ENCODE measurements at places on chromosomes 4 and X. TPM values are rescaled to one million over a fixed set of nuclear protein-coding genes. Genes with fewer than 3 reads are reported as not detected.

GRCh38 chr4:118755438-118756226 is 70.4 kb downstream of the METTL14 start:
- H3K4me1 ChIP-seq: peaks cover 10% of the 10 kb centered on the region
- no peak for DNase-seq
- peak overlapping the region; percentile 2 for H3K27ac ChIP-seq

- H3K36me3 ChIP-seq: no peaks in the 10 kb centered on the region
- H3K27me3 ChIP-seq: no peaks in the 10 kb centered on the region
- H3K27ac ChIP-seq: no peak overlapping the region
- peaks cover 9% of the 10 kb centered on the region for H3K4me1 ChIP-seq
- H3K4me3 ChIP-seq: no peak overlapping the region
Observed at GRCh38 chr4:95515589-95515988, 33.2 kb downstream of the UNC5C start.

DNA sequence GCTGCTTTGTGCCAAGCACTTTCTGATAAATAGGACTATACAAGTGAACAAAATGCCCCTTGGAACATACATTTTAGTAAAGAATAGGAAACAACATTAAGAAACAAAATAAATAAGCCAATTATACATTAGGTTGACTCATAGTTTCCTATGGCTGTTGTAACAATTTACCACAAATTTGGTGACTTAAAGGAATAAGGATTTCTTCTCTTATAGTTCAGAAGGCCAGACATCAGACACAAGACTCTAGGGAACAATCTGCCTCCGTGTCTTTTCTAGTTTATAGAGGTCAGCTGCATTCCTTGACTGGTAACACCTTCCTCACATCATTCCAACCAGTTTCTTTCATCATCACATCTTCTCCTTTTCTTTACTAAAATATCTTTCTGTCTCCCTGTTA is 235.9 kb upstream of the PCDH18 start:
- no peak for DNase-seq
- H3K4me1 ChIP-seq: no peaks in the 10 kb centered on the region
- no peaks in the 10 kb centered on the region for H3K36me3 ChIP-seq
- no peak overlapping the region for H3K4me3 ChIP-seq
- H3K27me3 ChIP-seq: no peaks in the 10 kb centered on the region
- H3K27ac ChIP-seq: no peak overlapping the region

GRCh38 chr4:41456559-41457101 is 81.3 kb upstream of the LIMCH1 start:
- no peak overlapping the region for H3K4me3 ChIP-seq
- peaks cover 35% of the 10 kb centered on the region for H3K4me1 ChIP-seq

PNMA6A gene
- 7.1 TPM for total RNA-seq

- H3K27ac ChIP-seq: no peak overlapping the region
- H3K36me3 ChIP-seq: no peaks in the 10 kb centered on the region
- peaks cover 33% of the 10 kb centered on the region for H3K27me3 ChIP-seq
Observed at GRCh38 chr4:185205697-185206342, 2.0 kb upstream of the CFAP97 start.

DNA sequence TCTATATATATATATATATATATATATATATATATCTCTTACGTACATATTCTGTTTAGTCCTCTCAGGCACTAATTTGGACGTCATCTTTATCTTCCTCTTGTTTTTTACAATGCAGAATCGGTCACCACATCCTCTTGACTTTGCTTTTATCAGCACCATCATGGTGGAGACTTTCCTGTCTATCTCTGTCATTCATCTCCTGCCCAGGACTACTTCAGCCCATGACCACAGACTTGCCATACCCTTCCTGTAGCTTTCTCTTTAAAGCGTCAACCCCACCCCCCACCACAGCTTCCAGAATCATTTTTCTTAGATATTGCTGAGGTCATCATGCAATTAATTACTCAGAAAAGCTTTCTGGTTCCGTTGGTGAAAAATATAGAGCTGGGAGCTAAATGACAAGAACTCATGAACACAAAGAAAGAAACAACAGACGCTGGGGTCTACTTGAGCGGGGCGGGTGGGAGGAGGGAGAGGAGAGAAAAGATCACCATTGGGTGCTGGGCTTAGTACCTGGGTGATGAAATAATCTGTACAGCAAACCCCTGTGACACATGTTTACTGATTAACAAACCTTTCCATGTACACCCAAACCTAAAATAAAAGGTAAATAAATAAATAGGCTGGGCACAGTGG is 30.5 kb upstream of the PRKX start:
- no peaks in the 10 kb centered on the region for H3K27me3 ChIP-seq
- no peak overlapping the region for H3K4me3 ChIP-seq
- H3K36me3 ChIP-seq: no peaks in the 10 kb centered on the region
- H3K27ac ChIP-seq: no peak overlapping the region
- H3K4me1 ChIP-seq: no peaks in the 10 kb centered on the region

MAGEA12 gene
- 0.27 TPM for total RNA-seq

DNA sequence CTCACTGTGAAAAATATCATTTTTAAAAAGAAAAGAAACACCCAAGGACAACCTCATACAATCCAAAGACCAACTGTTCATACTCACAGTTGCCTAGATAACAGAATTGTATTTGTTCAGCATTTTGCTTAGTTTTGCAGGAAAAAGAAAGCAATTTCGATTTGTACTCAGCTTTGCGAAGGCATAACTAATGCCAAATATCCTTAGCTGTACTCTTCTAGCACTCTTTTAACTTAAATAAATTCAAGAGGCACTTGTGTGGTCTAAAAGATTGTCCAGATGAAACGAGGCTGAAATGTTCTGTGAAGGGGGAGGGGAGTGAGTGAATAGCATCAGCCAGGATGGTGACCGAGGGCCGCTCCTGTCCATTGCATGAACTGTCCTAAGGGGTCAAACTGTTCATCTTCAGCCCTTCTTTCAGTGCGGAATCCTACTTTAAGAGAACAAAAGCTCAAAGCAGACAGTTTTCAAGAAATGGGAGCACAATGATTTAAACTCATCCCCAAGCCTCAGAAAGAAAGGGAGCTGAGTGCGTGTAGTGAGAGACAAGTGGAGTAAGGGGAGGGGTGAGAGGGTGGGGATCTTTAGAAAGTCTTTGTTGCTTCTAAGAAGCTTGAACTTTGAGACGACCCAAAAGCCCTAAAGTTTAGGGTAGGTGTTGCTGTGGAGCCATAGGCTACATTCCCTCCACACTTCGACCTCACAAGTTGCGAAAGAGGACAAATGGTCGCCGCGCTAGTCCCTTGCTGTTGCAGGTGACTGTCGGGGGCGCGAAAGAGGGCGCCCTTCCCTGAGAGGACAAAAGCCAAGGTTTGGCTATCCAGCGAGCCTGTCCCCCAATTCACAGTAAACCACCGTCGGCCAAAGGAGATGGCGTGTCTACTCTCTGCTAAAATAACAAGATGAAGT is 4.0 kb upstream of the NEUROG2 start:
- DNase-seq: peak; percentile 78
- no peaks in the 10 kb centered on the region for H3K36me3 ChIP-seq
- H3K27ac ChIP-seq: no peak overlapping the region
- H3K27me3 ChIP-seq: peaks cover 97% of the 10 kb centered on the region
- H3K4me3 ChIP-seq: peak overlapping the region; percentile 57

GRCh38 chr4:41146716-41147506 is 67.4 kb downstream of the APBB2 start:
- H3K27ac ChIP-seq: peak overlapping the region; percentile 21
- no peaks in the 10 kb centered on the region for H3K27me3 ChIP-seq
- DNase-seq: peak; percentile 48
